Stimulated activated CD4-positive, alpha-beta T cell treated with anti-CD3 and anti-CD28 coated beads, Interleukin-1b, Interleukin-23, amount 100 ng/mL, for 1 hour (primary cell): ENCODE measurements at places on chromosomes 3 and 15.

- no peak for DNase-seq
These were observed 213.4 kb downstream of the ERC2 start for GRCh38 chr3:56254835-56255234.

GRCh38 chr15:39472621-39473297, 108.1 kb upstream of the THBS1 start:
- DNase-seq = no peak

- DNase-seq = no peak
These were observed 20.1 kb downstream of the MAPKAPK3 start for GRCh38 chr3:50637011-50637410.

- DNase-seq = no peak
These were observed 1.1 kb downstream of the KLHL6 start for GRCh38 chr3:183554377-183554776.

- DNase-seq = no peak
These were observed 4.6 kb downstream of the CFAP100 start for GRCh38 chr3:126399351-126399735.

DNA sequence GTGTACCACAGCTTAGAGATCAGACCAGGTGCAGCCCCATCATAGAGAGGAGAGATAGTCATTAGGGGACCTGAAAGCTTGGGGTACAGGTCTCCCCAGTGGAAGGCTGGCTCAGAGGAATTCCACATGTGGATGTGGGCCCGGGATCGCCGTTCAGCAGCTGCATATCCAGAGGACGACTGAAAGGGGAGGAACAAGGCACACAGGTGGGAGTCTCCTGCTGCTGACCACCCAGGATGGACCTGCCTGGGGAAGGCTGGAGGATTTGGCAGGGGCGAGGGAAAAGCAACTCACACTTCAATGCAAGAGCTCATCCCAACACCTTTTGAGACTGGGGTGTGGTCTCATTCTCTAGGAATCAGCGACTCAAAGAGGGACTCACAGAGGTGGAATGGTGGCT, 25.0 kb upstream of the MRPS22 start:
- no peak for DNase-seq

DNA sequence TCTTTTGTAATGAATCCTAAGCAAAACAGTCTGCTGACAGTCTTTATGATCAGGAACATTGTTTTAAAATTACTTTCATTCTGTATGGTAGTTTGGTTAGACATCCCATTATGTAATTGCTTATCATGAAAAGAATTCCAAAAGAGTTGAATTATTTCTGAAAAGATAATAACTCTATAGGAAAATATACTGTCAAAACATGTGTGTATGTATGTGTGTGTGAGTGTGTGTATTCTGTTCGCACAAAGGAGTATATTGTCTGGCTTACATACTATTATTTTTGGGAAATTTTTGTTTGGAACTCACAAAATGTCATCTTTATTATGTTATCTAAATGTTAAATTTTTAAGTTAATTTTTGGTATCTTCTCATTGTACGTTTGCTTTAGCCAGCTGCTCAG, 1075.9 kb downstream of the ZPLD1 start:
- no peak for DNase-seq
